ENCODE measurements at places on chromosomes 3 and 15. TPM values are rescaled to one million over a fixed set of nuclear protein-coding genes. Genes with fewer than 3 reads are reported as not detected.

LARP6 gene
- total RNA-seq, result 7.5 TPM

DNAH1 gene
- 16.4 TPM for total RNA-seq

ADAMTS17 gene
- 3.0 TPM for total RNA-seq

CYP8B1 gene
- not detected for total RNA-seq

GPR15 gene
- total RNA-seq, result 1.4 TPM
